Activated naive CD4-positive, alpha-beta T cell treated with Interleukin-2 at 50 U/mL for 16 hours (primary cell): ENCODE measurements at places on chromosomes 5 and 9.

DNA sequence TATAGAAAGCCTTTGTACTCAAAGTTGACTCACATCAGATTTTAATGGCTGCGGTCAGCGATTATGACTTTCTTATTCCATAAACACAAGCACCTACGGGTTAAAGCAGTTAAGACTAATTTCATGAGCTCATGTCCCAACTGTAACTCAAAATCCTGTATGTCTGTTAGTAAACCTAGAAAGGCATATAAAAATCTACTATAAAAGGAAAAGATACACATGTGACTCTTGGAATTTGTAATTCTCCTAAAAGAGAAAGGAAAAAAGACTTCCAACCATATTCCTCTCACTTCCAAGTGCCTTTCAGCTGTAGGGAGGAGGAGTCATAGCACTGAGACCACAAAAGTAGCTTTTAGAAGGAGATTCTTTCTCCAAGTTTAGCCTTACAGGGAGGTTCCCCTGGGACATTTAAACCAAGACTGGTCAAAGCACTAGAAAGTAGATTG lies 129.1 kb downstream of the EBF1 start:
- DNase-seq: no peak

GRCh38 chr9:11758016-11758415 lies 935.2 kb upstream of the TYRP1 start:
- DNase-seq: no peak

DNA sequence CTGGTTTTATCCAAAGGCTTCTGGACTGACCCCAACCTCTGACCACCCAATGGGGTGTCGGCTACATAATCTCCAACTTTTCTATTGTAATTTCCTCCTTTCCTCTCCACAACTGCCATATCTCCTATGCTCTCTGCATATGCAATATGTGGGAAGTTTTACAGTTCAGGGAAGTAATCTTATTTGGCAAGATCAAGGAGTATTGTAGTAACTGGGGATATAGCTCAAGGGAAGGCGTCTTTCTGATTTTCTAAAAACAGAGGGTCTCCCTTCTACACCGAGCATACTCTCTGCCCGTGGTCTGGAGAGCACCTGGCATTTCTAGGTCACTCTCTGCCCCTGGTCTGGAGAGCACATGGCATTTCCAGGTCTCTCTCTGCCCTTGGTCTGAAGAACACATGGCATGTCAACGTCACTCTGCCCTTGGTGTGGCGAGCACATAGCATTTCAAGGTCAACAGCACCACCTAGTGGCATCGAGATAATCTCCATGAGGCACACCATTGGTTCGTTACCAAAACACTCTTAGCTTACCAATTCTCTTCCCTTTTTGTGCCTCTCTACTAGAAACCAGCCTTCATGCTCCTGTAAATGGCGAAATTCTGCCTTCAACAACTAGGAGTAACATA lies 616.4 kb upstream of the NUDT12 start:
- DNase-seq: no peak

DNA sequence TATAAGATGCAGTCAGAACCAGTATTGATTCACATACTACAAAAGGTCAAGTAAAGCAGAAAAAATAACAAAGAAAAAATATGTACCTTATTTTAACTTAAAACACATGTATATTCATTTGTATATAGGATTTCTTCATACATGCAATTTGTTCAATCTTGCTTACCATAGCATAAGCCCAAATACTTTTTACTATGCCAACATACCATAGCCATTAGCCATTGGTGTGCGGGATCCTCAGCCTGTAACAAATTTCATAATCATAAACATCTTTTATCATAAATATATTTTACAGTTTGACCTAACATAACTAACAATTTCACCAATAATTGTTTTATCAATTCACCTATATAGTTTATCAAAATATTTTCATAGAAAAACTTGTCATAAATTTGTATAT lies 51.1 kb downstream of the MPDZ start:
- no peak for DNase-seq

- DNase-seq: peak; percentile 59
Observed at GRCh38 chr5:169581580-169582227, 1.9 kb upstream of the SPDL1 start.

DNA sequence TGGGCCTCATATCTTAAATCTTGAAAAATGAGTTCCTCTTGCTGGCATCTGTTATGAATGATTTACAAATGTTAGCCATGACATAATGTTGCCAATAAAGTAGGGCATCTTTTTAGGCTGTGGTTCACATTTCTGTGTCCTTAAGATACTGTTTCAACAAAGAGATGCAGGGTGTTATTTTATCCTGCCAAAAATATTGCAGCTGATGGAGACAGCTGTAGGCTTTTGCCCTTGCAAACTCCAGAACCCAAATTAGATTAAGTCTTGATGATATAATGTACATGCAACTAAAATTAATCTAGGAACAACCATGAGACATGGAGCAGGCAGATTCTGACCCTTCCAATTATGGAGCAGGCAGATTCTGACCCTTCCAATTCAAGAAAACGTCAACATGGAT lies 228.2 kb upstream of the GRIN3A start:
- DNase-seq: no peak

- no peak for DNase-seq
Observed at GRCh38 chr5:172098883-172099282, 89.1 kb downstream of the STK10 start.

- DNase-seq: no peak
Observed at GRCh38 chr5:74040065-74040551, 414.1 kb downstream of the ARHGEF28 start.

DNA sequence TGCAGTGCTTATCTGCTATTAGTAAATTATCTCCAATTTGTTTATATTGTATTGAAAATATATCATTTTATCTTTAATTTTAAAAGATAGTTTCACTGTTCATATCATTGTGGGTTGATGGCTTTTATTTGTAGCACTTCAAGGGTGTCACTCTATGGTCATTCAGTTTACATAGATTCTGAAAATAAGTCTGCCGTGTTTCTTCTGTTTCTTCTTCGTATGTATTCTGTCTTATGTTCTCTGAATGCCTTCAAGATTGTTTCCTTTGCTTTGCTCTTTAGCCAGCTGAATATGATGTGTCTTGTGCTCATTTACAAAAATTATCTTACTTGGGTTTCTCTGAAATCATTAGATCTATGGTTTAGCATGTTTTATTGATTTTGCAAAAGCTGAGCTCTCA lies 359.9 kb downstream of the CYLC2 start:
- no peak for DNase-seq

- DNase-seq: no peak
Observed at GRCh38 chr9:98396236-98396635, 140.8 kb upstream of the TBC1D2 start.

- DNase-seq: no peak
Observed at GRCh38 chr9:127210851-127211730, 53.5 kb upstream of the GARNL3 start.

DNA sequence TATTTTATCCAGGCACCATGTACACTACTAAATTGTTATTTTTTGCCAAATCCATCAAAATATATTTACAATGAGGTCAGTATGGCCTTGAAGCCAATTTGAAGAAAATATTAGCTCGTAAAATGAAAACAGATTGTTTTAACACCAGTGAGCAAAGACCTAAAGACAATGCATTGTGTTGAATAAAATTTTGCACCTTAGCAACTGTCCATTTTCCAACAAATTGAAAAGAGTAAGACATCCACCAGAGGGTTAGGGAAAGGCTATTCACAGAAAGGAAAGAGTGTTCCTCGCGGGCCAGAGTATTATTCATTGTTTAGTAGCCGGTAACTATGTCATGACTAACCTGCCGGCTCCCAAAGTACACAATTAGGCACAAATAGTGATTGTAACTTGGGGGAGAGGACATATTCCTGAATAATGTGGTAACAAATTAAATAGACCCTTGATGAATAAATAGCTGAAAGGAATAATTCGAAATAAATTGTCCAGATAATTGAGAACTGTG lies 213.3 kb downstream of the DNAH5 start:
- DNase-seq: no peak

DNA sequence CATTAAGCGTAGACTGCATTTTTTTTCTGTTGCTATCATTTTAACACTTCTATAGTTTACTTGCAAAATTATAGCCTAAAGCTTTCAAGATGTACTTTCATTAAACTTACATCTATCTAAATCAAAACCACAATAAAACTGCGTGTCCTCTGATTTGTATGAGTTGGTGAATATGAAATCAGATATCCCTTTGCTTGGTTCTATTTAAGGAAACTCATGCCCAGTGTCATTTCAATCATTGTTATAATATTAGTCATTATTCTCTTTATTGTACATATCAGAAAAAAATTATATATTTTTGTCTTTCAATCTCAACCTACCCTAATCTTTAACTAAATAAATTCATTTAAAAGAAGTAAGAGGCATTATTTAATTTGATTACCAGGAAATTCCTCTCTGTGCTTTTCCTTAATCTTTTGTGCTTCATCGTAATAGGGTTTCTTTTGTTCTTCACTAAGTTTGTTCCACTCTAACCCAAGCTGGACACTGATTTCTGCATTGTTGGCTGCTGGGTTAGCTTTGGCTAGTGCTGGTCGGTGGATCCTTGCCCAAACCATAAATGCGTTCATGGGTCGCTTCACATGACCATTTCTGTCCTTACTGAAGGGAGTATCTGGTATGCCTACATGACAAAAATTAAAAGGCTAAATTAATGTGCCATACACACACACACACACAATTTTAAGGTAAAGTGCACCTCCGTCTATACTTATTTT lies 3.8 kb downstream of the SOX30 start:
- DNase-seq: no peak

DNA sequence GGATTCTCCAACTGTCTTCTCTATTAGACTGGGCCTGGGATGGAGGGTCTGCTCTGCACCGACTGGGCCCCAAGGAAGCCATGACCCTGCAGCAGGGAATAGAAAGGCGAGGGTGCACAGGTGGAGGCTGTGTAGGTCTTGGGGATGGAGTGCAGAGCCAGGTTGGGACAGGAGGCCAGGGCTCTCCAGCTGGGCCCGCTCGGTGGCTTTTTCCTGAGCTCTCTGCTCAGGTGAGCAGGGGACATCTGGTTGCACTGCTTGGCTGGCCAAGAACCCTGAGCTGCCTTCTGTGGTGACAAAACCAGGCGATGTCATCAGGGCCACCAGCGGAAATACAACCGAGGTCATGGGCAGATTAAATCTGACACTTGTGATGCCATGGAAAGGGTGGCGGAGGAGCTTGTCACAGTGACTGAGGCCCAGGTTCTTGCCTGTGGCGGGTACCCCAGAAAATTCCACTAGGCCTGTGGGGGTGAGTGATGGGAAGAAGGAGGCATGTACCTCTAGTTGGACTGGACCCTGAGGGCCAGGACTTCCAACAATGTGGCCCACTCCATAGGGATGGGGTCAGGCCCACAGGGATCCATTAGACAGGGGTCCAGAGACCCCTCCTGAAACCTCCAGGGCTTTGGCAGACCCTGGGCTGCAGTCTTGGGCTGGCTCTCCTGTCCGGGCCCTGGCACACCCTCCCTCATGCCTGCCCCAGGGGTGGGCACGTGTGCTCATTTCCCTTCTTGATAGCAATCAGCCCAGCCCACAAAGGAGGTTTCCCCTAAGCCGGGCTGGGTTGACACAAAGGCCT lies 4.4 kb upstream of the IL3 start:
- DNase-seq: peak; percentile 49

GRCh38 chr5:178377583-178378270 lies 145.1 kb upstream of the PHYKPL start:
- no peak for DNase-seq

DNA sequence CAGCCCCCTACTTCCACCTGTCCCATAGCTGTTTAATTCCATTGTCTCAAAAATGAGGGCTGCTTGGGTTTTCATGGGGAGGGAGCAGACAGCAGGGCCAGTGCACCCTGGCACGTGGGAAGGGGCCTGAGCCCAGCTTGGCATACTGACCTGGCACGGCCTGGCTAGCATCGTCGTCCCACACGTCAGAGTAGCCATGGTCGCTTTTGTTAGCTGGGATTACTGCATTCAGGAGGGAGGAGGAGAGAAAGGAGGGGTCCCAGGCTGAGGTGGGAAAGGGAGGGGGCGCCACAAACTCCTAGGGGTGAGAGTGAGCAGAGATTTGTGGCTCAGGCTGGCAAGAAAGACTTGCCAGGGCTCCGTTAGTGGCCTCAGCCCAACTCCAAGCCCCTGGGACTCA lies 21.1 kb upstream of the CYSTM1 start:
- no peak for DNase-seq

DNA sequence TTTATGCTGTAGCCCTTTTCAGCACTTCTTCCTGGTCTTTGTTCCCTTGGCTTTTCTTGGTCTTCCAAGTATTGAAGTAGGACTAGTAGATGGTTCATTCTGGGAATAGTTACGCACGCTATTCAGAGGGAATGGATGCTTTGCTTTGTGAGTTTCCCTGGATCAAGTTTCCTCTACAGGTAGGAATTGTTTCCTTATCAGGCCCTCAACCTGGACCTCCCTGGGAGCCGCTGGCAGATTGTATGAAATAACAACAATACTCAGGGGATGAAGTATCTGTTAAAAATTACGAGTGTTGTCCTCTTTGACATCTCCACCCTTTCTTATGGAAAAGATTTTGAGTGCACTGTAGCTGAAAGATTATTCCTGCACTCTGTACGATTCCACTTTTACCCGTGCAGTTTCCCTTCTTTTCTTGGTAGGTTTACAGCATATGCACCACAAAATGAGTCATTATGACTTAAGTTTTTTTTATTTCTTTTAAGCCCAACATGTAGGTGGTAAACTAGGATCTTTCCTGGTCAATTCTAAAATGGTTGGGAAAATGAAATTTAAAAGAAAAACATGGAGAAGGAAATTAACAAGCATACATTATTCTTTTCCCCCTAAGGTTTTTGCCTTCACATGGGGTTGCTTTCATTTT lies 57.9 kb downstream of the ARHGAP26 start:
- DNase-seq: no peak

DNA sequence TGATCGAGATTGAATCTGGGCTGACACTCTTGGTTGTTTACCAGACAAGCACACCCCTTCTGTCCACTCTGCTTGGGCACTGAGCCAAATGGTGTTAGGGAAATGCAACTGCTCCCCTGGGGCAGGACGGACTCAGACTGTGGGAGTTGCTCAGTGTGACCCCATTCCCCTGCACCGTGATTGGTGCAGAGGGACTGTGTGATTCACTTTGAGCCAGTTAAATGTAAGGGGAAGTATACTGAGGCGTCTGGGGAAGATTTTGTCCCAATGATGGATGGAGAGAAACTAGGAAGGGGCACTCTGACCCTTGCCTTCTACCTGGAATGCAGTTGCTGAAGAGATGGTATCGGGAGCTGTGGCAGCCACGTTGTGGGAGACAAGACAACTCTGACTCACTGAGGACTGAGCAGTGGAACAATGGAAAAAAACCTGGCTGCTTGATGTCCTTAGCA lies 196.0 kb upstream of the ANKRD55 start:
- no peak for DNase-seq

DNA sequence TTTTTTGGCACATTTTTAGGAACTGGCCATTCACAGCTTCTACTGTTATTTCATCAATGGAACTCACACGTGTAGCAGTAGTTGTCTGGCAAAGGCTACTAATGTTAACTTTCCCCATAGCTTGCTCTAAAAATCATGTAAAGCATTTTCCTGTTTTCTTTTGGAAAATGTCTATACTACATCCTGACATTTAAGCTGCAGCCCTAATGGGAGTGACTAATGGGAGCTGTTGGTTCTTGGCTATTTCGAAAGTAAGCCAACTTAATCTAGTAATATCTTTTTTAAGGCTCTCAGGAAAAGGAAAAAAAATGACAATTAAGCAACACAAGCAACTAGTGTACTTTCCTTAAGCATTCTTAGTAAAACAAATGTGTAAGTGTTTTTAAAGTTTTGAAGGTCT lies 169.2 kb downstream of the SLC12A2 start:
- no peak for DNase-seq

- no peak for DNase-seq
Observed at GRCh38 chr9:92369075-92369474, 35.3 kb downstream of the OGN start.

- DNase-seq: no peak
Observed at GRCh38 chr9:12922224-12922866, 147.5 kb downstream of the LURAP1L start.
